ENCODE measurements at places on chromosomes 1 and 21.

- DNase-seq: no peak
Measured at GRCh38 chr1:7705048-7705907, 65.8 kb upstream of the VAMP3 start.

DNA sequence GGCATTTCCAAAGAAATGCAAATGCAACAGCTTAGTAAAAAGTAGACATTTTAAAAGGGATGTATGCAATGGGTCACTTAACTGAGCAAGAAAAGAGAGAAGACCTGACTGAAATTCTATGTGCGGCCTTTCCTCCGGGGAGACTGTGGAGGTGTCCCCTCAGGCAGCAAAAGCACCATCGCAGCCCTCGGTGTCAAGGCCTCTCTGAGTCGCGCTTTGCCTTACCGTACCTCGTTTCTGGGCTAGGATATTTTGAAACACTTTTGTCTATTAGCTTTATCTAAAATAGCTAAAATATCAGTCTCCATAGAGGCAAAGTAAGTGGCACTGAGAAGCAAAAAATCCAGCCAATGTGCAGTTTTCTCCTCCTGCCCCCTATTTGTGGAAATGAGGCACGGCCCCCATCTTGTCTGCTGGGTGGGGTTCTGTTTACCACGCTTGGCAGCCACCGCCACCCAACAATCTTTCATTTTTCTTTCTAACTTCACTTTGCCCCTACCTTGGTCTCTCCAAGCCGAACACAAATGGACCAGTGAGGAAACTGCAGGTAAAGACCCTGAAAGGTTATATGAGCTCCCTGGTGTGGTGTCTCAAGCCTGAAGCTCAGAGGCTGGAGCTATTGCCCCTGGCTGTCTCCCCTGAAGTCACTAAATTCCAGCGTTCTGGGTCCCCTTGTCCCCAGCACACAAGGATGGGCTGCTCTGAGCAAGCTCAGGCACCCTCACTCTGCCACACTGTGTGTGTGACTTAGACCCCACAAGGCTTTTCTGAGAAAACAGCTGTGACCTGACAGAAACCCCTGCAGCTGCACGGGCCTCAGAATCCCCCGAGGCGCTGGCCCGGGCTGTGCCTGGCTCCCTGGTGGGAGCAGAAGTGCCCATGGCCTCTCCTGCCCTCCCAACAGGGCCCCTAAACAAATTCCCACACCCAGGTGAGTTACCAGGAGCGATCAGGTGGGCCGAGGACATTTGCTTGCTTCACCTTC, 1.6 kb downstream of the CD247 start:
- DNase-seq: no peak

GRCh38 chr1:113429461-113430153, 39.3 kb downstream of the MAGI3 start:
- no peak for DNase-seq

DNA sequence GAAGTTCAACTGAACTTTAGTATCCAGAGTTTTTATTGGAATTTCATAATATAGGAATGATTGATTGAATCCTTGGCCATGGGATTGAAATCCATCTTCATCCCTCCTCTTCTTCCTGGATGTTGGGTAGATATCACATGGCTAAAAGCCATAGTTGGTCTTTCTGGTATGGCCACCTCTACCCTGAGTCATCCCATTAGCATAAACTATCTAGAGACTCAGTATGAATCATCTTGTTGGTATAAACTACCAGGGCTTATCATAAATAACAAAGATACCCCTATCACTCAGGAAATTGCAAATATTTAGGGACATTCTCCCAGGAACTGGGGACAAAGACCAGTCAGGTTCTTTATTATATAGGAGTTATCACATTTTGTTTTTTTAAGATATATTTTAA, 21.2 kb upstream of the ZP4 start:
- DNase-seq: no peak

- peak; percentile 48 for DNase-seq
Measured at GRCh38 chr1:93344886-93345632, 648 bp upstream of the DR1 start.

DNA sequence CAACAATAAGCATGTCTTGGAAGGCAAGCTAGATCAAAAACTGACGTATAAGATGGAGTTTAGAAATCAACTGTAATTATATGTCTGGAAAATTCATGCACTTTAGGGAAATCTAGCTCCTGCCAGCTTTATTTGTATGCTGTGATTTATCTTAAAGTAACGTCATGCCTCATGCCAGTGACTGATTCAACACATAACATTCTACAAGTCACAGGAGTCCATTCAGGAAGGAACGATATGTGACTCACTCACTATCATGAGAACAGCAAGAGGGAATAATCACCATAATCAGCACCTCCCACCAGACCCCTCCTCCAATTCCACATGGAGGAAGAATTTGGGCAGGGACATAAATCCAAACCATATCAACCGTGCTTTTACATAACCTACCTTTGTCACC, 682.4 kb upstream of the ADAMTS5 start:
- no peak for DNase-seq

- DNase-seq: no peak
Measured at GRCh38 chr1:236691348-236691747, 5.0 kb downstream of the ACTN2 start.

DNA sequence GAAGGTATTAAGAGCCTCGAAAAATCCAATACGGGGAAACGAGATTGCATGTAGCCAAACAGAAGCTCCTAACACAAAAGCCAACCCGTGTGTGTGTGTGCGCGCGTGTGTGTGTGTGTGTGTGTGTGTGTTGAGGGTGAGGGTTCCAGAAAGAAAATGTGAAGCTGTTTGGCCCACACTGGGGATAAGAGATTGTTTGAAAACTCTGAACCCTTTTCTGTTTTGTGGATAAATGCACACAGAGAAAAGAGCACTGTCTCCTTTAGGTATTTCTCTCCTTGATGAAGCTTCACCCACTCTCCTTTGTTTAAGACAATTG, 1.9 kb downstream of the WLS start:
- DNase-seq: no peak

- DNase-seq: no peak
Measured at GRCh38 chr1:205304695-205305070, 16.9 kb downstream of the NUAK2 start.

GRCh38 chr1:164667001-164667400, 108.0 kb downstream of the PBX1 start:
- DNase-seq: peak; percentile 60

- DNase-seq: no peak
Measured at GRCh38 chr1:115198938-115199337, 109.6 kb upstream of the TSPAN2 start.

GRCh38 chr1:113666126-113666525, 93.2 kb downstream of the PHTF1 start:
- DNase-seq: no peak

DNA sequence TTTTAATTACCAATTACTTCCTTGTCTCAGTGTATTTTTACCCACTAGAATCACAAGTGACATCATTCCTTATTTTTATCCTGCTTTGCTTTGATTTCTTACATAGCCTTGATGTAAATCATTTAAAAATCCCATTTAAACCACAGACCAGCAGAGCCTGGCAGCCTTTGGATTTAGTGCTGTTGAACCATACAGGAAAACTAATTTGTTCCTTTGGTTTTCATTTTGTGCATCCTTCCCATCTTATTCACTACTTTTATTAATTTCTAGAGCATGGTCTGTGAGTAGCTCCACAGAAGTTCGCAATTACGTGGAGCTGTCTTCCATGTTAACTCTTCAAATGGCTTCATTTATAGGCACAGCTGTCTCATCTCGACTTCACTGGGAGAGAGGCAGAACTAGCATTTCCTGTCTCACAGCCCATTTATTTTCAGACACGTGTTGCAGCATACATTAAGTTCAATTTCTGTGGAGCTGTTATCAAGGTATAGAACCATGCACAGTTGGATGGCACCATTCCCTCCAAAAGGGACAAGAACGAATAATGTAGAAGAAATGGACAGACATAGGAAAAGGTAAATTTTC, 235.3 kb downstream of the MRPL39 start:
- no peak for DNase-seq

DNA sequence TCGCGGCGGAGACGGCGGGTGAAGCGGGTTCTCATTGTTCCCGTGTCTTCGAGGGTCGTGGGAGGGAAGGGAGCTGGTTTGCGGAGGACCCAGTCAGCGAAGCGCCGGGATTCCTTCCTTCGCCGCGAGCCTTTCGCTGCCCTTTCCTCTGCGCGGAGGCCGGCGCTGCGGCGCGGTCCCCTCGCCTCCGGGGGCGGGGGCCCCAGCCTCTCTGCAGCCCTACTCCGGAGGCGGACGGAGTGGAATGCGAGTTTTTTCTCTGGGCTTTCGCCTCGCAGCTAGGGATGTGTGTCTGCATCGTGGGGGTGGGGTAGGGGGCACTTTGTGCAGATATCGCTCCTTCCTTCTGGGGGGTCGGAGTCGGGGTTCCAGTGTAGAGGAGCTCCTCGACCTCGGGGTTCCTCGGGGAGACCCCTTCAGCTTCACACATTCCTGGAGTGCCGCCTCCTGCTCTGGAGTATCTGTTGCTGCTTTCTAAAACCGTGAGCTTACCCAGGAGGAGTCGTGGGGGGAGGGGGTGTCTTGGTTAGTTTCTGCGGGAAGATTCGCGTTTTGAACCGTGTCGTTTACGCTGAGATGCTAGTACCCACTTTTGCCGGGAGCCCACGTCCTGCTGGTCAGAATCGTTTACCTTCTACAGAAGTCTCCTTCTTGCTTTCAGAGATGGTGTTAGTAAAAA, 595 bp downstream of the RNF2 start:
- DNase-seq: peak; percentile 20

DNA sequence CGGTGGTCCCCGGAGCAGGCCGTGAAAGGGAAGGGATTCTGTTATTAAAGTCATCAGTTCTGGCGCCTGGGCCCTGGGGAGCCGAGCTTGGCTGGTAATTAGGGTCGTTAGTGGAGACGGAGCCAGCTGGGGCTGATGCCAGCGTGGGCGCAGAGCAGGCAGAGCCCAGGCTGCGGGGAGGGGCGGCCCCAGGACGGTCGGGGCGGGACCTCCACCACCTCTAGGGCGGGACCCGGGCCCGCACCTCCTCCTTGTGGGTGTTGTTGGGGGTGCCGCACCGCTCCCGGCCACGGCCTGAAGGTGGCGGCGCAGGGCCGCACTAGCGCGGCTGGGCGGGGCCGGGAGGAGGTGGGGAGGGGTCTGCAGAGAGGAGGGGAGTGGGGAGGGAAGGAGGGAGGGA, 470.6 kb downstream of the PTPRU start:
- no peak for DNase-seq

- DNase-seq: no peak
Measured at GRCh38 chr1:99438656-99439230, 174.5 kb downstream of the PLPPR4 start.

DNA sequence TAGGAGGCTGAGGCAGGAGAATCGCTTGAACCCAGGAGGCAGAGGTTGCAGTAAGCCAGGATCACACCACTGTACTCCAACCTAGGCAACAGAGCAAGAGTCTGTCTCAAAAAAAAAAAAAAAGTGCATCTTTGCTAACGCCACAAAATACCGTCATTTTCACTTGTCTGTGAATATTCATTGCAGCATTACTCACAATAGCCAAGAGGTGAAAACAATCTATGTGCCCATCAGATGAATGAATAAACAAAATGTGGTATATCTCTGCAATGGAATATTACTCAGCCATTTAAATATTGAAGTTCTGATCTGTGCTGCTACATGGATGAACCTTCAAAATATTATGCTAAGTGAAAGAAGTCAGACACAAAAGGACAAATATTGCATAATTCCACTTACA, 7.9 kb upstream of the TIAM1 start:
- DNase-seq: no peak

- DNase-seq: peak; percentile 42
Measured at GRCh38 chr21:36134803-36135390, at the start of gene CBR3. CBR3 (plus strand) TSS chr21:36135079; CDS start chr21:36135193, 114 bp downstream.

DNA sequence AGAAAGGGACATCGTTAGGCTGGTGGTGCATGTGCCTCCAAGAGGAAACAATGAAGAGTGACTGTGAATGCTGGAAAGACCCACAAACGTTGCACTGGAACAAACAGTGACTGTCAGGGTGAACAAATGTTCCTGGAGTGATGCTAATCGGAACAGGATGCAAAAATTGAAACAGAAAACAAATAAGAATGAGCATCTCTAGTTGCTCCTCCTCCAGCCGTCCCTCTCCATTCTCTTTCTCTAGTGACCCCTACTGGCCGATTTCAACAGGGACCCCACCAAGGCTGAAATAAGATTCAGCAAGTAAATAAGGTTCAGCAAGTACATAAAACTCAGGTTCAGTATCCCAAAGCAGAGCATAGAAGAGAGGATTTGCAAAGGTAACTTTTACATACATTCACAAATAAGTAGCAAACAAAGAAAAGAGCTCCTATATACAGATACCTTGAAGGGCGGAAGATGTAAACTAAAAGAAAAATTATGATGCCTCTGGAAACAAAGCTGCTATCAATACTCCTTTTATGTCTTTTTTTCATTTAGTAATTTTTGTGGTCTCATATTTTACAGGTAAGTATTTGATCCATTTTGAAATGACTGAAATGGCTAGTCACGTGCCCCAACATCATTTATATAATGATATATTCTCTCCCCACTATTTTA, 836.1 kb upstream of the ADAMTS5 start:
- DNase-seq: peak; percentile 22

DNA sequence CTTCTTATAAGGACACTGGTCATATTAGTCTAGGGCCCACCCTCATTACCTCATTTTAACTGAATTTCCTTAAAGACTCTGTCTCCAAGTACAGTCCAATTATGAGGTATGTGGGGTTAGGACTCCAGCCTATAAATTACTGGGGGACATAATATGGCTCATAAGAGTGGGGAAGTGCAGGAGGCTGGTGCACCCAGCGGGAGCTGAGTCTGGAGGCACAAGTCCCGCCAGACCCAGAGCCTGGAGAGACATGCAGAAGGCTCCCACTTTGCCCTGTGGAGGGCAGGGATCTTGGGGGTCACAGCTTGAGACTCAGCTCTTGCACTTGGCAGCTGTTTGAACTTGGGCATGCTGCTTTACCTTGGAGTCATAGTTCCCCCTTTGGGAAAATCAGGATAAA, 250.4 kb downstream of the RHOU start:
- no peak for DNase-seq

DNA sequence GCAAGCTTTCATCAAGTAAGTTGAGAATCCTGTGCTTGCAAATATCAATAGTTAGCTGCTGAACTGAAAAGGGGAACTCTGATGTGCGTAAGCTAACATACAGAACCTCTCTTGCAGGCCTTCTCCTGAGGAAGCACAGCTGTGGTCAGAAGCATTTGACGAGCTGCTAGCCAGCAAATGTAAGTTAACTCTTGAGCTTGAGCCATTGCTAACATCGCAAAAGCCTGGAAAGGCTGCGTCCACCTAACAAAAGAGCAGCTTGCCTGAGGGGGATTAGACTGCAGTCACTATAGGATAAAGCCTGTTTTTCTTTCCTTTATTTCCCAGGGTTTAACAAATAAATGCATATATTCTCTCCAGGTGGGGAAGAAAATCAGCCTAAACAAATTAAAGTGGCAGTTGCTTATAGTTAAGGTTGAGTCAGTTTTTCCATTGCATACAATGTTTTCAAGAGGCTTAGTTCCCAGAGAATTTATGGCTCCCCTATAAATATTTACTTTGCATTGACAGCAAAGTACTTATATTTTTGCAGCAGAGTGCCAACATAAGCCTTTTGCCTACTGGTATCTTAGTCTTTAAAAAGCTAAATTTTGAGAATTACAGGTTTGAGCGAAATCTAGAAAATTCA, 1.5 kb downstream of the RGS2 start:
- DNase-seq: peak; percentile 84

Measured in inflammatory macrophage (primary cell).